Uterine smooth muscle cell (primary cell): ENCODE measurements at places on chromosomes 6 and 20. TPM values are rescaled to one million over a fixed set of nuclear protein-coding genes. Genes with fewer than 3 reads are reported as not detected.

Gene DLL1
- total RNA-seq = 1.00 and 1.3 TPM in 2 replicates

Gene DDX43
- total RNA-seq = under 0.01 and 2.7 TPM in 2 replicates

Gene KCNK16
- not detected in 2 replicates for total RNA-seq

Gene STX11
- total RNA-seq = 0.37 and 0.77 TPM in 2 replicates

Gene CPXM1
- 3.5 and 4.8 TPM in 2 replicates for total RNA-seq

Gene BEND3
- total RNA-seq = 1.2 and 2.2 TPM in 2 replicates

Gene WFDC5
- not detected in 2 replicates for total RNA-seq

Gene FKBP1C
- 0.12 and 0.22 TPM in 2 replicates for total RNA-seq

Gene MYBL2
- 3.0 and 16.8 TPM in 2 replicates for total RNA-seq

Gene SRMS
- total RNA-seq = not detected in 2 replicates

Gene MOG
- total RNA-seq = not detected in 2 replicates

Gene BPI
- 0.12 TPM in 1 of 2 replicates, not detected in the other for total RNA-seq

Gene TMEM151B
- total RNA-seq = under 0.01 TPM in 1 of 2 replicates, not detected in the other

Gene DEFB124
- not detected in 2 replicates for total RNA-seq

Gene RNF144B
- 0.55 and 0.62 TPM in 2 replicates for total RNA-seq

Gene CBLN4
- not detected in 2 replicates for total RNA-seq

Gene RGS19
- total RNA-seq = 7.5 and 8.7 TPM in 2 replicates

Gene CRISP3
- not detected in 2 replicates for total RNA-seq

Gene NKX2-2
- not detected in 2 replicates for total RNA-seq

Gene SLC22A2
- total RNA-seq = 0.12 TPM in 1 of 2 replicates, not detected in the other
